Type B pancreatic cell (in vitro differentiated cells): ENCODE measurements at places on chromosomes 1 and 21. TPM values are rescaled to one million over a fixed set of nuclear protein-coding genes. Genes with fewer than 3 reads are reported as not detected.

FCRL4 gene
- not detected in 2 replicates for total RNA-seq

PRAMEF9 gene
- total RNA-seq, result not detected in 2 replicates

ADORA1 gene
- total RNA-seq, result 0.40 and 2.7 TPM in 2 replicates

RBM11 gene
- total RNA-seq, result 2.1 and 2.7 TPM in 2 replicates

DNA sequence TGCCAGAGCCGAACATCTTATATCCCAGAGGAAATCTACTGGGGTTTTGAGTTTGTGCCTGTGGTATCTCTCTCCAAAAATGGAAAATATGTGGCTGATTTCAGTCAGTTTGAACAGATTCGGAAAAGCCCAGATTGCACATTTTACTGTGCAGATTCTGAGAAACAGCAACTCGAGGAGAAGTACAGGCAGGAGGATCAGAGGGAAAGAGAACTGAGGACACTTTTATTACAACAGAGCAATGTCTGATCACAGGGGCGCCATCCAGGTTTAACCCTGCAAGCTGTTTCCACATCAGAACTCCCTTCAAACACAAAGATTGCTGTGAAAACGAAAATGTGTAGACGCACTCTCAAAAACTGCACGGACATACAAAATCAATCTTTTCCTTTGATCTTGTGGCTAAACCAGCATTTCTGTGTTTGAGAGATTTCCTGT is 43.4 kb downstream of the KCNJ15 start:
- peak overlapping the region; percentile 28 for H3K4me3 ChIP-seq
- H3K27me3 ChIP-seq, result no peaks in the 10 kb centered on the region
- H3K4me1 ChIP-seq, result peaks cover 49% of the 10 kb centered on the region
- no peaks in the 10 kb centered on the region for H3K36me3 ChIP-seq

DNA sequence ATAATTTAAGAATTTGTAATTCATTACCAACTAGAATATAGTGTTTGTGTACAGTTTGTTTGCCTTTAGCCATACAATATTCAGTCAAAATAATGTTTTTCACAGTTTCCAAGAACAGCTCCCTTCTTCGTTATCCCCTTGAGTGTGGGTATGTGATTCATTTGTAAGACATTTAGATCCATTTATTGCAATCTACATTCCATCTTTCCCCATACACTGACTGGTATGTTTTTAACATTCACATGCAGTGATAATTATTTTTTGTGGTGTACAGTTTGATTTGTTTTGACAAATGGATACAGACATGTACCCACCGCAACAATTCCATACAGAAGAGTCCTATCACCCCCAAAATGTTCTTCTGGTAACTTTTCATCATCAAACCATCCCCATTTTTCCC is 589.1 kb upstream of the ADAMTS5 start:
- no peak overlapping the region for H3K4me3 ChIP-seq
- H3K27ac ChIP-seq, result no peak overlapping the region
- H3K27me3 ChIP-seq, result no peaks in the 10 kb centered on the region
- H3K36me3 ChIP-seq, result peaks cover 5% of the 10 kb centered on the region
- no peaks in the 10 kb centered on the region for H3K4me1 ChIP-seq
- DNase-seq, result no peak

DNA sequence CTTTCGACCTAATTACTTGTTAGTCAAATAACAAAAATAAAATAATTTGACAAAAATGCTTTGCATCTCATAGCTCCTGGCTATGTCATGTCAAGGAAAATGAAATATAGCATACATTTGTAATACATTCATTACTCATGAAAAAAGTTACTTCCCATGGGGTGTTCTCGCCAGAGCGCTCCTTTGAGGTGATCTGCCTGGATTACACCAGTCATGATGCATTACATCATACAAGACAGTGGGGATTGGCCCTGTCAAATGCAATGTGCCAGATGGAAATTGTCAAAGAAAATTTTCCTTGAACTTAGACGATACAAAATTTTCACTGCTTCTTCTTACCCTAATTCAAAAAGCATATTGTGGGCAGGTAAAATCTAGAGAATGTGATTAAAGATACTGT is 215.6 kb upstream of the B3GALT2 start:
- no peak overlapping the region for H3K4me3 ChIP-seq
- peaks cover 11% of the 10 kb centered on the region for H3K4me1 ChIP-seq
- H3K27ac ChIP-seq, result no peak overlapping the region
- H3K36me3 ChIP-seq, result no peaks in the 10 kb centered on the region
- DNase-seq, result no peak

DNA sequence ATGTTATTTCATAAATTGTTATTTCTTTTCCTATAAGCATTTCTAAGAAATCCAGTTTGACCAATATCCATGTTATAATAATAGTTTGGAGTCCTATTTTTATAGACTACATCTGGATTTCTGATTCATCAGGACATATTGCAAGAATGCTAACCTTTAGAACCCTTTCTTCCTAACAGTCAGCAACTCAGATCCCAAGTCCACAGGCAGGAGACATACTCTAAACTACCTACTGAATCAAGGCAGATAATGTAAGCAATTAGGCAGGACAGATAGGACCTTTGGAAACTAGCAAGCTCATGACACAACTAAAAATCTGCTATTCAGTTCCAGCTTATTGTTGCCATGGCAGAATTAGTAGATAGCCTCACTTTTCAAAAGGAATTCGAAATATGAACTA is 104.1 kb downstream of the DENND1B start:
- H3K27ac ChIP-seq, result no peak overlapping the region
- H3K36me3 ChIP-seq, result no peaks in the 10 kb centered on the region
- DNase-seq, result no peak
- H3K4me1 ChIP-seq, result peaks cover 10% of the 10 kb centered on the region
- no peaks in the 10 kb centered on the region for H3K27me3 ChIP-seq

DNA sequence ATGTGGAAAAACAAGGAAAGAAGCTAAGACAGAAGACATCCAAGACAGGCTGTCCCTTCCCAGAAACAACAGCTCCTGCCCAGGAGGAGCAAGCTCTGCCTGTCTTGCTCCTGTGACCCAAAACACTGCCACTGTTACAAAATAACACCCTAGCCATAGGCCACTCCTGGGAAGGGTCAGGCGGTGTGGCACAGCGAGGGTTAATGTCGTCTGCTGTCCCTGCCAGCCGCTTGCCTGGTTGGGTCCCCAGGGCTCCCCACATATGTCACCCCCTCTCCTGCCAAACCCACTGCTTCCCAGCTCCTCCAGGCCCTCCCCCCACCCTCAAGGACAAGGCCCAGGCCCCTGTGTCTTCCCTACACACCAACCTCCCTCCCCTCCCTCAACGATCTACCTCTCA is 3.9 kb upstream of the NHLH1 start:
- H3K36me3 ChIP-seq, result peaks cover 24% of the 10 kb centered on the region
- peaks cover 8% of the 10 kb centered on the region for H3K27me3 ChIP-seq
- no peak for DNase-seq
- no peak overlapping the region for H3K4me3 ChIP-seq
- H3K27ac ChIP-seq, result peak overlapping the region; percentile 58
- peaks cover 22% of the 10 kb centered on the region for H3K4me1 ChIP-seq

DNA sequence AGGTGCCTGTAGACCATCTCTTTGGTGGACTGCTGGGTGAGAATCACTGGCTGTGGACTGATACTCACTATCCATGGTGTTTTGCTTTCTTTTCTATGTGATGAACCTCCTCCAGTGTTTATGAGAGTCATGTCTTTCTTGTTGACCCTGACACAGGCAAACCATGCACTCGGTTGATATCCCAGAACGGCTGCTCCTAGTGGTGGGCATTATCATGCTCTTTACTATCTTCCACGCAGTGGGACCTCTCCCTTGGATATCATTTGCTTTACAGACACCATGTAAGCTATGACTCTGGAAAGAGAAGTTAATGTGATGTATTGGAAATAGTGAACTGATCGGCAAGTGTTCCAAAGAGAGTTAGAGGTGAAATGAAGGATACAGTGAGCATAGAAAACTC is 1455.6 kb downstream of the BRINP3 start:
- DNase-seq, result no peak
- no peak overlapping the region for H3K4me3 ChIP-seq
- no peaks in the 10 kb centered on the region for H3K36me3 ChIP-seq
- no peaks in the 10 kb centered on the region for H3K4me1 ChIP-seq

- H3K4me1 ChIP-seq, result peaks cover 76% of the 10 kb centered on the region
- H3K27ac ChIP-seq, result no peak overlapping the region
- DNase-seq, result no peak
- H3K36me3 ChIP-seq, result peaks cover 17% of the 10 kb centered on the region
Measured at GRCh38 chr1:54339126-54339525, 67.1 kb downstream of the SSBP3 start.

DNA sequence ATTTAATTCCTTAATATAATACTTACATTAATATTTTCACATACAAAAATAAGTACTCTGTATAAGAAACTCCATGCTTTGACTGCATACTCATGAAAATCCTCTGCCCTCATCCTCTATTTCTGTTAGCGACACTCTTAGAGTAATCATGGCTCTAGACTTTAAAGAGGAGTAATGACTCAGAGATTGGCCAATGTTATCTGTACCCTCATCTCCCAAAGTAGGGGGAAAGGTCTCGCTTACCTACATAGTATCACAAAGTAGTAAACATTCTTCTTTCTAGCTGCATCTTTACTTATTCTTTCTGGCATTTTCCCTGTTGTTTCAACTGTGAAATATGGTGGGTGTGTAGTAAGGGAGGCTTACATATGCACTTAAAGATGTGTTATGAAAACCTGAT is 29.8 kb upstream of the SPAG17 start:
- peaks cover 8% of the 10 kb centered on the region for H3K4me1 ChIP-seq
- H3K27ac ChIP-seq, result no peak overlapping the region
- no peak overlapping the region for H3K4me3 ChIP-seq
- DNase-seq, result no peak
- H3K36me3 ChIP-seq, result no peaks in the 10 kb centered on the region
- H3K27me3 ChIP-seq, result no peaks in the 10 kb centered on the region

DNA sequence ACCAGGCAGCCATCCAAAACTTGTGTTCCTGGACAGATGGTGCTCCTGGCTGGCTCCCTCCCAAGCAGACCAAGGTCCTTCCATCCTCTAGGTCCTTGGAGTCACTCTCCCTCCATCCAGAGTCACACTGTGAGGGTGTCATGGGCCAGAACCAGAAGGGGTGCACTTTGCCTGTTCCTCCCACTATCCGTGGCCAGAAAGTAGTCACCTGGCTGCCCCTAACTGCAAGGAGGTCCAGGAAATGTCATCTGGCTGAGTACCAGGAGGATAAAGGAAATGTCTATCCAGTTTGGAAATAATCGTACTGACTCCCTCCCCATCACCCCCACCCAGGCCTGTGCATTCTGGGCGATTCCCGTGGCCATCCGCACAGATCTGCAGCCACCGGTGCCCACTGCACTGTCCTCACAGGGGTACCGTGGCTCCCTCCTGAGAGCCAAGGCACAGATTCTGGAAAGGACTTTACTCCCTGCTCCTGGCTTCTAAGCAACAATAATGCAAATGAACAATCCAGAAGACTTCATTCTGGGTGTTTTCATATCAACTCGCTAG is 253.2 kb downstream of the NPHP4 start:
- no peaks in the 10 kb centered on the region for H3K36me3 ChIP-seq
- no peak overlapping the region for H3K27ac ChIP-seq
- peaks cover 22% of the 10 kb centered on the region for H3K27me3 ChIP-seq
- no peak overlapping the region for H3K4me3 ChIP-seq

GRCh38 chr1:162939035-162939434 is 78.1 kb upstream of the CCDC190 start:
- H3K27me3 ChIP-seq, result no peaks in the 10 kb centered on the region
- peaks cover 13% of the 10 kb centered on the region for H3K4me1 ChIP-seq
- DNase-seq, result no peak

DNA sequence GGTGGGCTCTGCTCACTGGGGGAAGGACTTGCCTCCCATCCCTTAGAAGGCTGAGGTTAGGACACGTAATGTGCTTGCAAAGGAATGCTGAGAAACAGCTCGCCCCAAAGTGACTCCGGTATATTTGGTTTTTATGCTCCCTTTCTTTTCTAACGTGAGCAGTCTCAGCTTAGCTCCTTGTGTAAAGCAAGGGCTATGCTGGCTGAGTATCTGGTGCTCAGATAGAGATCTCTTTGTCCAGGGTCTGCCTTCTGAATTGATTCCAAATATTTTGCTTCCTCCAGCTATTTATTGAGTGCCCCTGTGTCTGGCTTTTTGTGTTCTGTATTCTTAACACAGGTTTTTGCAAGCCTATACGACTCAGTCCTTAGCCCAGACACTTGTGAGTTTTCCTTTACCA is 94.5 kb upstream of the ARTN start:
- H3K4me1 ChIP-seq, result peaks cover 31% of the 10 kb centered on the region
- H3K27me3 ChIP-seq, result no peaks in the 10 kb centered on the region
- no peak overlapping the region for H3K27ac ChIP-seq
- no peak overlapping the region for H3K4me3 ChIP-seq

DNA sequence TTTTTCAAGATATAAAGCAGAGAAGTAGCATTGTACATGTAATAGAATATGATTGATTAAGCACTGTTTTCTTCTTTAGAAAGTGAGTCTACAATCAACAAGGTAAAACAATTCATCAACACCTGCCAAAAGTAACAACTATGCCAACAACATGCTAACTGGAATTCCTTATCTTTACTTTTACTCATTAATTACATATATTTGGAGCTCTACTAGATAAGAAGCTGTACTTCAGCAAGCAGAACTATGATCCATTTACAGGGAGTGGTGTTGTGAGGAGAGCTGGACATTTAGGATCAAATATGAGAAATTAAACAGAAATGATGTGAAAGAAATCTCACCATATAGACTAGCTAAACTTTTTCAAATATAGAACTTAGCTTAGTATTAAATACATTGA is 51.0 kb downstream of the RGS2 start:
- no peaks in the 10 kb centered on the region for H3K36me3 ChIP-seq
- H3K27me3 ChIP-seq, result no peaks in the 10 kb centered on the region
- no peak overlapping the region for H3K27ac ChIP-seq
- no peak for DNase-seq

DNA sequence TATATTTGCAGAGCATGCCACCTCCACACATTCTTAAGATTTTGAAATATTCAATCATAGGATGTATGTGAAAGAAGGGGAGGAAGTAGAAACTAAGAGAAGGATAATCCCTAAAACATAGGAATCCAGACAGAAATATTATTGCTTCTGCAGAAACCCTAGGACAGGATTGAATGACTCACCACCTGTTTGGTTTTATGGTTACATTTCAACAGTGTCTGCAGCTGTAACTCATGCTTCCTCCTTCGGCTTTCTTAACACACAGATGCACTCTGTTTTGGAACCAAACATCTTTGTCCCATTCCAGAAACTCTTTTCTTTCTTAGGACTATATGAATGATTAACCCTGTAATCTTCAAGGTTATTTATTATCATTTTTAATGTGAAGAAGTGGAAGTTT is 20.7 kb downstream of the RGS7 start:
- no peak overlapping the region for H3K4me3 ChIP-seq
- H3K36me3 ChIP-seq, result no peaks in the 10 kb centered on the region
- no peaks in the 10 kb centered on the region for H3K4me1 ChIP-seq
- DNase-seq, result no peak
- H3K27ac ChIP-seq, result no peak overlapping the region

DNA sequence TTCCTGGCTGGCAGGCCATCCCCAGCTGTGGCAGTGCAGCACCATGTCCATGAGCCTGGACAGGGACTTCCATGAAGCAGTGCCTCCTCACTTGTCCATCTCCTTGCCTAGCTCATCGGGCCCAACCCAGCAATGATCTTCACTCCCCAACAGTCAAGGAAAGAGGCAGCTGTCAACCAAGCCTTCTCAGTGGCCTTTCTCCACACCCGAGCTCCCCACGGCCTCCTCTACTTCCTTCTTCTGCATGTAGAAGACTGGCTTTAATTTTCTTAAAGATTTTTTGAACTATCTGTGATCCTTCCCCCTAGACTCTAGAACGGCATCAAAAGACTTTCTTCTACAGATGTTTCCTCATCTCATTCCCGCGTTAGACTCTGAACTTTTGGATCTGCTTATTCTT is 65.5 kb upstream of the COA6 start:
- H3K36me3 ChIP-seq, result no peaks in the 10 kb centered on the region
- H3K27me3 ChIP-seq, result peaks cover 23% of the 10 kb centered on the region
- no peak overlapping the region for H3K4me3 ChIP-seq
- peaks cover 6% of the 10 kb centered on the region for H3K4me1 ChIP-seq

- H3K4me1 ChIP-seq, result peaks cover 36% of the 10 kb centered on the region
- no peaks in the 10 kb centered on the region for H3K27me3 ChIP-seq
- peak overlapping the region; percentile 80 for H3K4me3 ChIP-seq
- peaks cover 8% of the 10 kb centered on the region for H3K36me3 ChIP-seq
- H3K27ac ChIP-seq, result peak overlapping the region; percentile 97
Measured at GRCh38 chr1:201460814-201461644, 8.0 kb downstream of the PHLDA3 start.
